ENCODE measurements at places on chromosomes 4 and X.

- no peak for DNase-seq
These were observed 1.4 kb upstream of the ATP8A1 start for GRCh38 chr4:42658261-42658660.

DNA sequence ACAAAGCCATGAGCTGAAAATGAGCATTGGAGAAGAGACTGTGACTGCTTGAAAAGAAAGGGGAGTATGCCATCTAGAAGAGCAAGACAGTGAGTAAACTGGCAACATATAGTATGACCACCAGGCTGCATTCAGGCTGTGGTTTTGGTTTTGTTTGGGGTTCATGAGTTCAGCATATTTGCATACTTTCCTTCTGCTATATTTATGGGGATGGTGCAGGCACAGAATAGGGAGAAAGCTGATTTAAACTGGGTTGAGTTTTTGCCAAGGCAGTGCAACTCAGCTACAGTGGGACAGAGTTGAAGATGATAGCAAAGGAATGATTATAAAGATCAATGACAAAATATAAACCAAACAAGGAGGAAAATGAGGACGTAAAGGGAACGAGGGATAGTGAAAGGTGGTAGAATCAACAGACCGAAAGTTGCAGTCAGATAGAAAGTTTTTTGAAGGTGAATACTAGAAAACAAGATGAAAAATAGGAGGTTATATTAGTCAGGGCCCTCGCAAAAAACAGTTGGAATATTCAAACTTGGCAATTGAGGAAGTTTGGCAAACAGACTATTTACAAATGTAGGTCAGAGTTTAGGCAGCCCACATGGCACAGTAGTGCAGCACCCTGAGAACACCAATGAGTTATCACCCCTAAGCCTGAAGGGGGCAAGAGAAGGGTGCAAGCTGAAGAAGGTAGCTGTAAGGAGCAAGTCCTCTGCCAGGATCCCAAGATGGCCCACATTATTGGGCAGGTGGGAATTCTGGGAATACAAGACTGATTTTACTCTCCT is 114.8 kb upstream of the MAP9 start:
- DNase-seq, result no peak

DNA sequence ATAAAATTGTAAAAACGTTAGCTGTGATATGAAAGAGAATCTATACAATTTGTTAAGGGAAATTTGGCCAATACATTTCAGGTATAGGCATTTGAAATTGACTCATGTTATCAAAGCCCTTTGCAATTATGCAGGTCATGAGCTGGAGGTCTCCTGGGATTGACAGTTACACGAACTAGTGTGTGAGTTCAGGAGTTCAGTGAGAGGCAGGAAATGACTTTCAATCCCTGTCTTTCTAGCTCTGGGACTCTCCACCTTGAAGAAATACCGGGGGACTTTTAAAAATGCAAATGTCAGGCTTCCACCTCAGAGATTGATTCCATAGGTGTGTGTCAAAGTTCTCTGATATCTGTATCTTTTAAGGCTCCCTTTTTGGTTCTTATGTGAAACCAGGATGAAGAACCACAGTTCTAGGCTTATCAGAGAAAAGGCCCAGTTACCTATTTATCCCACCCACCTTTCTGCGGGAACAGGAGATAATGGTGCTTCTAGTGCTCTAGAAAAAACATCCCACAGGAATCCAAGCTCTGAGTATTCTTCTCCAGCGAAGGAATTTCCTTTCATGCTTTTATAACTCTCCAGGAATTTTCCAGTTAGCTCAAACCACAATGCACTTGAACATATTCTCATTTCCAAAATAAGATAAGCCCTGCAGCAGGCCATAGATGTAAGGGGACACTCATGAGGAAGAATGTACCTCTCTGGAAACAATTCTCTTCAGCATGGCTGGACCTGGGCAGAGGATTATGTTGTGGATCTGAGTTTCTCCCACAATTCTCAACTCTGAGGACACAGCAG is 501.0 kb downstream of the IDS start:
- DNase-seq, result peak; percentile 2

DNA sequence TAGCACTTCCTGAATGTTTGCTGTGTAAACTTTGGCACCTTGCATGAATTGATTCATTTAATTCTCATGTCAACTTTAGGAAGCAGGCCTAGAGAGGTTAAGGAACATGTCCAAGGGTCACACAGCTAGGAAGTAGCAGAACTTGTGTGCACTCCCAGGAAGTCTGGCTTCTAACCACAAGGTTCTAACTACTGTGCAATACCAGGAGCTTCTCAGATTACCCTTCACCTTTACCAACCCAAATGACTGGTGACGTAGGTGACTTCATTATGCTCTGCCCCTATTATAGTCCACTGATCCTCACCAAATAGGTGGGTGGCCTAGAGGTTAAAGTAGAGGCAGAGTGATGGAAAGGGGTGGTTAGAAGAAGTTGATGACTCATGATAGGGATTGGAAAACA is 14.4 kb downstream of the AR start:
- no peak for DNase-seq

DNA sequence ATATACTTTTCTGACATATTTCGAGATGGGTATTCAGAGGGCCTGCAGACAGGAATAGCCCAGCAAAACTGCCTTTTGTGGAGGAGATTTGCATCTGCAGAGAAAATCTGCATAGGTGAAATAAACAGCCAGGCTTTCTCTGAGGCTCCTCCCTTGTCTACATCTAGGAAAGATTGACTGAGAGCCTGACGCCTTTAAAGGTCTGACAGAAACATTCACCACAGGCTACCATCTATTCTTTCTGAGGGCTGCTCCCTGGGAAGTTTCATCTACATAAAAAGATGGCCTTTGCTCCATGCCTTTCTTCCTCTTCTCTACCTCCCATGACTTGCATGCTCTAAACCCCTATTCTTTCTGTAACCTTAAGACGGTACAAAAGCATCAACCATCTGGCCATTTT is 55.0 kb upstream of the AP1S2 start:
- no peak for DNase-seq

DNA sequence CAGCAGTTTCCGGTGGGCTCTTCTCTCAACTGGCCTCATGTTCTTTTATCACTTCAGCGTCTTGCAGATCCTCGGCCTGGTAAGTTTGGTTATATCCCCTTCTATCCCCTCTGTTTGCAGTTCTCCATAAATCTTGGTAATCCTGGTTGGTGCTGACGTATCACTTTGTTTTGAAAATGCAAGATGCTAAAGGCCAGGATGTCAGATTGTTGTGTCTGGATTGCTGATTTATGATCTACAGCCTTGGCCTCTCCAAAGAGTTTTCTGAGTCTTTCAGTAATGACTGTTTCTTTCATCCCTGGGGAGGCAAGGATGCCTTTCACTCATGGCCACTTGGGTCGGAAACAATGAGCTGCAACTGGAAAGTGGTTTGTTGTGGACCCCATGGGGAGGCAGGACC is 146.4 kb downstream of the AMMECR1 start:
- DNase-seq, result no peak

DNA sequence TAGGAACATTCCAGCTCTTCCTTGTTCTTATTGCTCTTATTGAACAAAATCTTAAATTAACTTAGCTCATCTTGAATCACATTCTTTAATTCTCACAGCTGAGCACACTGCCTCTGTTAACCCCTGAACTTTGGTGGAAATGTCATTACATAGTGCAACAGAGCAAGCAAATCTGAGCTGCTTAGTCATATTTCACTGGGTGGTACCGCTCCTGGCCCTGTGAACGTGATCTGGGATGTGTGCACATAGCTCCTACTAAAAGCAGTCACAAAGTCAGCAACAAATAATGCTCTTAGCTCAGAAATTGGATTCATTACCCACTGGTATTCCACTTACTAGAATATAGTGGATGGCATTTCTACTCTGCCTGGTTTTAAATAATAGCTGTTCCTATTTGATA is 27.9 kb downstream of the ARHGEF6 start:
- no peak for DNase-seq

- DNase-seq, result no peak
These were observed 39.2 kb downstream of the AFAP1 start for GRCh38 chr4:7900334-7900909.

GRCh38 chrX:132409780-132410556 is 78.9 kb downstream of the MBNL3 start:
- DNase-seq, result no peak
